NCI-H1417 treated with DMSO at 0.1 percent for 48 hours (cell line): ENCODE measurements at places on chromosomes 4 and X.

DNA sequence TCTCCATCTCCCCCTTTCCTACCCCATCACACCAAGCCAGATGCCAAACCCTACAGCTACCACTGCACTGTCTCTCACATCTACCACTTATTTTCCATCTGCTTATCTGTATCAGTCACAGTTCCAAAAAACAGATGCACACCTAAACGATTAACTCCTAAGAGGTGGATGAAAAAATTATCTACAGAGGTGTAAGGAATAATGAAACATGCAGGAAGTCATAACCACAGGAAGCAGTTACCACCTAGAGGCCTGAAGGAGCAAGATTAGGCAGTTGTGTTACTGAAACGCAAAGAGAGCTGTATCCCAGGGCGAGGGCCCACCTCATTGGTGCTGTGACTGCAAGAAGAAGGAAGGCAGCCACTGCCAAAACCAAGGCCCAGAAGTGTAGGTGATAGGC lies 87.8 kb upstream of the FAM241A start:
- no peak for DNase-seq

GRCh38 chr4:17854036-17854435 lies 43.3 kb downstream of the NCAPG start:
- no peak for DNase-seq

DNA sequence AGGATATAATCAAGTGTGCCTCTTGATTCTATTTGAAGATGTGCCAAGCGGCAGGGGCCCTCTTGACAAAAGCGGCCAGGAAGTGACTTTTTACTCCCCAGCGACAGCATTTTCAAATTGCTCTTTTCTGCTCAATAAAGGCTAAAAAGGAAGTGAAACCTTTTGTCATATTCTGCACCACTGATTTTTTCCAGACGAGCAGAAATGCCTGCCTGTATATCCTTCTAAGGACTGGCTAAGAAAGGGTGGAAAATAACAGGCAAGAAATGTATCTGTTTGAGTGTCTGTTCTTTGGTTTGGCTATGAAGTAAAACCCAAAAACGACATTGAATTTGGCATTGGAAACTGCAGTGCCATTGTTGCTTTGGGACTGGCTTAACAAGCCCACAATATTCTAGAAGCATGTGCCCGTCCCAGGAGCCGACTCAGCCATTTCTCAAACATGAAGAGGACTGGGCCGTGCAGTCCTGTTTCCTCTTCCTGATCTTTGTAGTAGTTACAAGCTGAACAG lies 25.4 kb downstream of the TMSB4X start:
- no peak for DNase-seq

DNA sequence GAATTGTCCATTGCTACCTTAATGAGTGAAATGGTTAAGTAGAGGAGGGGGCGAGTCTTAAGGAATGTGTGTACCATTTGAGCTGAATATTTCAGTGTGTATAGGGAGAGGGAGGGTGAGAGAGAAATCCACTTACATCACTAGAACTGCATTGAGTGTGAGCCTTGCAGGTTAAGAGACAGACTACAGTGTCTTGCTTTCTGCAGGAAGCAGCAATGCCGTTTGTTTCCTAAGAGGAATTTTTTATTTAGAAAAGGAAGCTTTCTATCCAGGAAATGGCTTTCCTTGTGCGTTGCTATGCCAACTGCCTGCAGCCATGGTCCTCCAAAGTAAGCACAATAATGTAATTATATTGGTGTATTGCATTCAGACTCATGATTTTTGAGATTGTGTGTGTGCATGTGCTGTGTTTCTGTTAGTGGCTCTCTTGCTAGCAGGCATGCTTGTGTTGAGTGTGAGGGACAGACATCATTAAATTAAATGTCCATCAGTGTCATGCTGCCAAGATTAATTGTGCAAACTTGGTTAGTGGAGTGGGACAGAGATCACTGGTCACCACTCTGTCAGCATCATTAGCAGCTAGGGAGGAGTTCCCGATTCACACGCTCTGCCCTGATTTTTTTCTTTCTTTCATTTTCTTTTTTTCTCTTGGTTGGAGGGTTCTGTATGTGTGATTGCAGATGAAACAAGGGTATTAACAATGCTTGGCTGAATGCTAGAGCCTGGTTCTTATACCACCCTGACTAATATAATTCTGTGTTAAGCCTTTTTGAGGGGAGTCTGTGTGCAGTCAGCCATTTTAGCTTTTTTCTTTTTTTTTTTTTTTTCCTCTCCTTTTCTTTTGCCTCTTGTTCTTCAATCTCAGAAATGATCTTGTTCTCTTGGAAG lies 164.3 kb downstream of the RAPGEF2 start:
- no peak for DNase-seq

DNA sequence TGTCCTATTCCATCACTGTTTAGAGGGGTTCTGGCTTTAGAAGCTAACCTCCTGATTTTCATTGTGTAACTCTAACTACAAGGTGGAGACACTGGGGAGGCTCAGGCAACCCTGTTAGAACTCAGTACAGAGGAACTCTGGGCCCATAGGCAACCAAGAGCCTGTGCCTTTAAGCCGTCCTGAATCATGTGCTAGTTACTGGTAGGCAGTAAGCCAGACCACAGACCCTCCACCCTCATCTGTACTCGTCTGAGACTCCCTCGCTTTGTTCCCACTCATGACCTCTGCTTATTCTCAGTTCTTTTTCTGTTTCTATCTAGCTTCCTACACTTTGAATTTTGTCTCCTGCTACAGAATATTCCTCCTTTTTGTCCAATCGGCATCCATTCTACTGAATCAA lies 31.4 kb downstream of the TBC1D1 start:
- no peak for DNase-seq

- DNase-seq: no peak
These were observed 16.9 kb upstream of the MMAA start for GRCh38 chr4:145602129-145602760.

DNA sequence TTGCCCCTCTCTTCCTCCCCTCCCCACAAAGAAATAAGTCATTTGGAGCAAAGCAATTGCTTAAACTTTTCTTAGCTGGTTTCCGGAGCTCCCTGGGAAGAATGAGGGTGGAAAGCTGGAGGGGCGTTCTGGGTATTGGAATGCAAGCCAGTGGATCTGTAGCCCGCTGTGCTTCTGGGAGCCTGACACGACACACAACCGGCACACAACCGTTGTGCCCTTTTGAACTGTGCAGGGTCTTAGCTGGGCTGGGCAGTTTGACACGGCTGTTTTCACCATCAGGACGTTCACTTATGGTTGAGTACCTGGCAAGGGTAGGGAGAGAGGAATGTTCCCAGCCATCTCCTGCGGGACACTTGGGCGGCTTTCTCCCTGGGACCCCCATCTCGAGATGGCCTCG lies 38.3 kb downstream of the SHROOM2 start:
- no peak for DNase-seq

DNA sequence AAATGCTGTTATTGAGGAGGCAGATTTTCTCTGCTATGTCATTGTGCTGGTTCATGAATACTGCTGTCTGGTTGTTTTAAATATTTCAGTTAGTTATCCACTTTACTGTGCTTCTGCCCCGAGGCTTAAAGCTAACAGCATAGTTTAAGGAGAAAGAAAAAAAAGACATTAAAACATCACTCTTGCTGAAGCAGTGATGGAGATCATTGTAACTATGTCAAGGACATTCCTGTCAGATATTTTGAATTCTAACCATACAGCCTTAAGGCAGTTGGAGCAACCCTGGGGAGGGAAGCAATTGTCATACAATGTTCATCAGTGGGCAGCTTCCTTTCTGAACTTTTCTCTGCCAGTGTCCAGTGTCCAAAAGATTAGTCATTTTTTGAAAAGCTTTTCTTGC lies 199.0 kb upstream of the DDX53 start:
- DNase-seq: no peak

- peak; percentile 64 for DNase-seq
These were observed 782 bp upstream of the NEK1 start for GRCh38 chr4:169612871-169613859.

DNA sequence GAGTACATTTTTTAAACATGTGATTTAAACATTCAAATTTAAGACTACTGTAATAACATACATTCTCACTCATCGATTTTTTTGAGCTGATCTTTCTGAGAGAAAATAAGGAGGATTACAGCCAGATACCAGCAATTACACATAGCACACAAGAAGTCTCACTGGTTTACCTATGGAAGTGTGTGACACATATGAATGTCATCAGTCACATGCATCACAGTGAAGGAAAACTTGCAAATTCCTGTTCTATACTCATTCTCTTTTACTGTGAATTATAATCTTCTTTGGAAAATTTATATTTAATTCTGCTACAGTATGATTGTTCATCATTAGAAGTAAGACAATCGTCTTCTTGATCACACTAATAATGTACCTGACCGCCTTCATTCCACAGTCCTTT lies 21.3 kb upstream of the BMP2K start:
- no peak for DNase-seq

- no peak for DNase-seq
These were observed 1178.4 kb upstream of the PCDH7 start for GRCh38 chr4:29541757-29542156.

GRCh38 chrX:34687095-34687494 lies 30.0 kb upstream of the TMEM47 start:
- no peak for DNase-seq

GRCh38 chr4:146265950-146266490 lies 51.7 kb downstream of the REELD1 start:
- DNase-seq: no peak

DNA sequence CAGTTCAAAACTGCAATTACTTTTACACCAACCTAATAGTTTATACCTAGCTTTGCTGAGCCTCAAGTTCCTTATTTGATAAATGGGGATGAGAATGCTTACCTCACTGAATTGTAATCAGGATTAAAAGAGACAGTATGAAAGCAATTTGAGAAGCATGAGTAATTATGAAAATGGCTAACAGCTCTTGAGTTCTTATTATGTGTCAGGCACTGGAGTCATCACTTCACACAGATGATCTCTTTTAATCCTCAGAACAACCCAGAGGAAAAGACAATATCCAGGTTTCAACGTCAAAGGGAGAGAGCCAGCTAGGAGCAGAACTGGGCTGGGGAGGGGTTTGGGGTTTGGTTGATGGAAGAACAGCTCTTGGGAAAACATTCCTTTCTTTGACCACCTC lies 221.0 kb upstream of the NWD2 start:
- no peak for DNase-seq

- no peak for DNase-seq
These were observed 605 bp downstream of the ANXA5 start for GRCh38 chr4:121696170-121696580.
